ENCODE measurements at places on chromosomes 13 and 19.

- H3K4me1 ChIP-seq: no peaks in the 10 kb centered on the region
- DNase-seq: no peak
- H3K27me3 ChIP-seq: no peaks in the 10 kb centered on the region
- H3K36me3 ChIP-seq: no peaks in the 10 kb centered on the region
Observed at GRCh38 chr13:65789815-65790214, 1440.3 kb downstream of the PCDH9 start.

DNA sequence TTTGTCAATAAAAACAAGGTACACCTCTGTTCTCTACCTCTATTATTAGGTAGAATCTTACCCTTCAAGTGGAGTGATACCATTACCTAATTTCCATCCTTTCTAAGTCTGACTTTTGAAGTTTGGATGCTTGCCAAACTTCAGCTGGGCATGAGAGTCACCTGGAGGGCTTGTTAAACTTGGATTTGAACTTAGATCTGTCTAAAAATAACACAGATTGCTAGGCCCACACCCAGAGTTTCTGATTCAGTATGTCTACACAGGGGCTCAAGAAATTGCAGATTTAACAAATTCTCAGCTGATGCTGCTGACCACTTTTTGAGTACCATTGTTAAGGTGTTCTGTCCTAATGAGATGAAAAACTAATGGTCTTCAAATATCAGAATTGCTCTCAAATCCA, 512.2 kb downstream of the LMO7 start:
- no peak for DNase-seq
- no peaks in the 10 kb centered on the region for H3K4me1 ChIP-seq
- no peaks in the 10 kb centered on the region for H3K27me3 ChIP-seq
- no peak overlapping the region for H3K4me3 ChIP-seq
- no peaks in the 10 kb centered on the region for H3K36me3 ChIP-seq
- no peak overlapping the region for H3K27ac ChIP-seq

- peak overlapping the region; percentile 94 for H3K27ac ChIP-seq
- H3K27me3 ChIP-seq: no peaks in the 10 kb centered on the region
- peaks cover 41% of the 10 kb centered on the region for H3K4me1 ChIP-seq
- no peak for DNase-seq
- no peaks in the 10 kb centered on the region for H3K36me3 ChIP-seq
- H3K4me3 ChIP-seq: peak overlapping the region; percentile 76
Observed at GRCh38 chr13:27170221-27170515, 1.4 kb downstream of the USP12 start.

DNA sequence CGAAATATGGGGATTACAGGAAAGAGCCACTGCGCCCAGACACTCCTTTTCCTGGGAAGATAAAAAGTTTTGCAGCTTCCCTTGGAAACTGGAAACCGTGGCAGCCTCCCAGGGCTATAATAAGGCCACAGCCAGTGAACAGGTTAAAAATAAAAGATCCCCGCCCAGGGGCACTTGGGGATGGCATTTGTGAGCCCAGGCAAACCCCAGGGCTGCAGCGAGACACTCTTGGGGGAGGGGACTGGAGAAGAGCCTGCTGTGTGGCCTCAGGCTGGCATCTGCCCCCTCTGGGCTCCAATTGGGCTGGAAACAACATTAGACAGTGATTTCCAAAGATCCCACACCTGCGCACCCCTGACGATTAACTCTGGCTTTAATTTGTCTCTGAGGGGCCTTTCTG, 11.2 kb downstream of the FEM1A start:
- H3K27me3 ChIP-seq: no peaks in the 10 kb centered on the region
- H3K36me3 ChIP-seq: no peaks in the 10 kb centered on the region
- no peak for DNase-seq
- no peak overlapping the region for H3K4me3 ChIP-seq
- H3K4me1 ChIP-seq: peaks cover 14% of the 10 kb centered on the region

All from vagina (tissue), 2 donors.